Fibroblast of skin of right biceps (primary cell): ENCODE measurements at places on chromosomes 7 and 10.

- DNase-seq: no peak
Observed at GRCh38 chr7:66921918-66922486, 977 bp downstream of the TMEM248 start.

DNA sequence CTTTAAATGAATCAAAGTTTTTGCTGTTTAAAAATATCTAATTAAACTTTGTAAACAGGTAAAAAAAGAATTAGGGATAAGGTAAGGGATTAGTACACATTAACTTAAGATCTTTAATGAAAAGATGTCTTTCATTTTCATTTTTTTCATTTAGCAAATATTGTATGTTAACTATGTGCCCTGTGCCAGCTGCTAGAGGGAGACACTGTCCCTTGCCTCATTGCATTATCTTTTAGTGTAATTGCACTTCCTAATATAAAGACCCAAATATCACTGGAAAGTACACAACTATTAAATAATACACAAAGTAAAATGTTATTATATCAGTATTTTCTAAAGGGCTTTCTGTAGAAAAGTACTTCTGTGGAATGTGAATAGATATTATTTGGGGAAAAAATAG is 102.7 kb downstream of the GPR37 start:
- DNase-seq: no peak

GRCh38 chr10:113336549-113337130 is 216.2 kb upstream of the HABP2 start:
- no peak for DNase-seq

DNA sequence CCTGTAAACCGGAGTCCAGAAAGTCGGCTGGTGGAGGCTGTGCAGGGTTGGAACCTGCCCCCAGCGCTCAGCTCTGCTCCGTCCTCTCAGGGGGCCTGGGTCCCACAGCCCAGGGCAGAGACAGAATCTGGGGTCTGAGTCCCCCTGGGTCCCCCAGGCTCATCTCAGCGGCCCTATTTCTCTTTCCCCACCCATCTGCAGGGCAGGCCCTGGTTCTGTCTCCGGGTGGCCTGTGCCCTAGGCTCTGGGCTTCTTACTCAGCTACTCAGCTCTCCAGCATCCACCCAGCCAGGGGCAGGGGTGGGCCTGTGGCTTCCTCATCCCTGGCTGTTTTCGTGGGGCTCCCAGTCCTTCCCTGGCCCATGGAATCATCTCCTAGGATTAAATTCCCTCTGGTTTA is 183.4 kb downstream of the ADARB2 start:
- DNase-seq: no peak

- no peak for DNase-seq
Observed at GRCh38 chr7:105322655-105323277, 66.0 kb downstream of the SRPK2 start.

- peak; percentile 46 for DNase-seq
Observed at GRCh38 chr7:112938863-112939573, 147.6 kb downstream of the GPR85 start.

GRCh38 chr10:78770167-78771090 is 298.3 kb upstream of the ZMIZ1 start:
- DNase-seq: peak; percentile 66

DNA sequence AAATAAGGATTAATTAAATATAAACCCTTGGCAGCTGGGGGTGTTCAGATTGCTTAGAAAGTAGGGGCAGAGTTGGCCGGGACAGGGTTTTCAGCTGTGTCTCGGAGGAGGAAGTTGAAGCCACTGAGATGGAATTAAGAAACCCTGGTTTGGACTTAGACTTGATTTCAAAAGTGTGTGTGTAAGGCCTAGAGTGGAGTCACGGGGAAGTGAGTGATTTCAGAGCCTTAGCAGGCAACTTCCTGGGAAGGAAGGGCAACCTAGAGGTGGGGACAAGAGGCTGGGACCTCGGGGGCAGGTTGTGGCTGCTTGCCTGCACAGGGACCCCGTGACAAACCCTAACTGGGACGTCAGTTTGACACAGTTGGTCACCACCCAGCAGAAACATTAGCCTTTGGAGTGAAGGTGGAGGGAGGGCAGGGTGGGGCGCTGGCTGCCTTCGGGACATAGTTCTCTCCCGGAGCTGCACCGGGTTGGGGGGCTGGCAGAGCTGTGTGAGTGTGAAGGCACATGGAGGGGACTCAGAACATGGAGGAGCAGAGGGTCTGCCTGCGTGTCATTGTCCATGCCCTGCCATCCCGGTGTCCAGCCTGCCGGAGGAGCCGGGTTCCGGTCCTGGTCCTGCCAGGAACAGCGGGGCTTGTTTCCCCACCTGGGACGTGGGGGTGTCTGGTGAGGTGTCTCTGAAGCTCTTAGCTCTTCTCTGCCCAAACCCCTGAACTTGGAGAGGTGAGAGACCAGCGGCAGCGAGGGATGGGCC is 1.8 kb downstream of the BRI3 start:
- peak; percentile 28 for DNase-seq
